MCF 10A (cell line): ENCODE measurements at places on chromosomes 6 and 20. TPM values are rescaled to one million over a fixed set of nuclear protein-coding genes. Genes with fewer than 3 reads are reported as not detected.

Gene AVP
- total RNA-seq = not detected in 2 replicates

Gene MEI4
- not detected in 2 replicates for total RNA-seq

Gene BYSL
- 45.0 and 58.0 TPM in 2 replicates for total RNA-seq

Gene RMND1
- total RNA-seq = 32.9 and 37.6 TPM in 2 replicates
